ENCODE measurements at places on chromosomes 6 and 20.
A peak's percentile ranks its signal among the peaks of the same experiment; 100 is the strongest.

GRCh38 chr6:113299531-113299930 is 557.6 kb upstream of the MARCKS start:
- no peak for DNase-seq

GRCh38 chr6:34074064-34074742 is 71.7 kb downstream of the GRM4 start:
- no peak for DNase-seq

- no peak for DNase-seq
These were observed 114.8 kb downstream of the MOXD1 start for GRCh38 chr6:132286298-132287019.

GRCh38 chr6:144106206-144106605 is 10.8 kb upstream of the SF3B5 start:
- no peak for DNase-seq

DNA sequence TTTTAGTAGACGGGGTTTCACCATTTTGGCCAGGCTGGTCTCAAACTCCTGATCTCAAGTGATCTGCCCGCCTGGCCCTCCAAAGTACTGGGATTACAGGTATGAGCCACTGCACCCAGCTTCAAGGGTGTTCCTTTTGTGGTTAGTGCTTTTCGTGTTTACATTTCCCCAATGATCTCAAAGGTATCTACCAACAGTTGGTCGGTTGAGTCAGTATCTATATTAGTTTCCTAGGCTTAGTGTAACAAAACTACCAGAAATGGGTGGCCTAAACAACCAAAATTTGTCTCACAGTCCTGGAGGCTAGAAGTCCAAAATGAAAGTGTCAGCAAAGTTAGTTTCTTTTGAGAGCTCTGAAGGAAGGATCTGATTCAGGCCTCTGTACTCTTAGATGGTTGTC is 30.1 kb downstream of the CASP8AP2 start:
- no peak for DNase-seq

DNA sequence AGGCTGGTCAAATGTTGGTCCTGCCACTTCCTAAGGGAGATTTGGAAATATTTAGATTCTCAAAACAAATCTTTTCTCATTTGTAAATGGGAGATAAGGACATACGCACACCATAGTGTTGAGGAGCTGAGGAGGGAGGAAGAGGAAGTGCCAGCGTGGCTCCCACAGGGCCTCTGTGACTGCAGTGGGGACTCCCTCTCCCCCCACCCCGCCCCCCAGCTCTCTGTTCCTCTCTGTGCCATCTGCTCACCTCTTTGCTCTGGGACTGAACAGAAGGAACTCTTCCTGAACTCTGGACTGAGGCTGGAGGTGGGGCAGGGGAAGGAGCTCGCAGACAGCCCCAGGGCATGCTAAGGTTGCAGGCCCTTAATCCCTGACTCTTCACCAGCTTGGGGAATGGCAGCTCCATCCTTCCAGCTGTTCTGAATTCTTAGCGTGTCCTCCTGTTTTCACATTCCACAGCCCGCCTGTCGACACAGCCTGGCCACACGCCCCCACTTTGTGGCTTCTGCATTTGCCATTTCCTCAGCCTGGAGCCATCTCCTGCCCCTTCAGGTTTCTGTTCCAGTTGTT is 11.4 kb downstream of the DDX27 start:
- no peak for DNase-seq

GRCh38 chr6:30647242-30648116 is 546 bp downstream of the C6orf136 start:
- peak; percentile 60 for DNase-seq

DNA sequence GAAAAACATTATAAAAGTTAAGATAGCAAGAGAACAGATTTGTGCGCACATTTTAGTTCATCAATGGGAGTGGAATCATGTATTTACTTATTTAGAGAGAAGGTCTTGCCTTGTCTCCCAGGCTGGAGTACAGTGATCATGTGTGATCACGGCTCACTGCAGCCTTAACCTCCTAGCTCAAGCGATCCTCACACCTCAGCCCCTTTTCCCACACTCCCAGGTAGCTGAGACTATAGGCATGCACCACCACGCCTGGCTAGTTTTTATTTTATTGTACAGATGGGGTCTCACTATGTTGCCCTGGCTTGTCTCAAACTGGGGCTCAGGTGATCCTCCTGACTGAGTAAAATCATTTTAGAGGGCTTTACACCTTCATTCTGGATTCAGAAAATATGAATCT is 72.3 kb upstream of the ADGRF1 start:
- no peak for DNase-seq

GRCh38 chr20:34302312-34302722 is 838 bp downstream of the AHCY start:
- no peak for DNase-seq

- DNase-seq, result no peak
These were observed 178.7 kb downstream of the OTOR start for GRCh38 chr20:16926626-16927430.

DNA sequence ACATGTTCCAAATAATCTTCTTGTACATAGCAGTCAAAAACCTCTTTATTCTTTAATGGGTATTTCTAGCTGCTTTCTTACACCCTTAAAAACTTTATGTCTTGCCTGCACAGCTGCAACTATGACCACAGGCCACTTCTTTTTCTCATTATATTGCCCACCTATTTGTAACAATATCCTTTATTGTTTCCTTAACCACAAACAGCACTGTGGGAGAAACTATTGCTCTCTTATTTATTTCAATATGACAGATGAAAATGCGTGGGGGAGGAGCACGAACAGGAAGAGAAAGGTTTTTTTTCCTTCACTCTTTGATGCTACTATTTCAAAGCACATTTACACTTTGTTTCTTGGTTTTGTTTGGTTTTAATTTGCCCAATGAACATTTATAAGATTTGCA is 253.5 kb downstream of the GJA1 start:
- DNase-seq, result no peak

DNA sequence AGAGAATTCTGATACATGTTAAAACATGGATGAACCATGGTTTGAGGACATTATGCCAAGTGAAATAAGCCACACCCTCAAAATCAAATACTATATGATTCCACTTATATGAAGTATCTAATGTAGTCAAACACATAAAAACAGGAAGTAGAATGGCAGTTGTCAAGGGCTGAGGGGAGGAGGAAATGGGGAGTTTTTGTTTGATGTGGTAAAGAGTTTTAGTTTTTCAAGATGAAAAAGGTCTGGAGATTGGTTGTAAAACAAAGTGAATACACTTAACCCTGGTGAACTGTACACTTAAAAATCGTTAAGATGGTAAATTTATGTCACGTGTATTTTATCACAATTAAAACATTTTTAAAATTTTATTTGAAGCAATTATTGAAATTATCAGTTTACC is 127.4 kb upstream of the GRIK2 start:
- no peak for DNase-seq

GRCh38 chr20:7975851-7976414 is 35.7 kb upstream of the HAO1 start:
- DNase-seq, result no peak

DNA sequence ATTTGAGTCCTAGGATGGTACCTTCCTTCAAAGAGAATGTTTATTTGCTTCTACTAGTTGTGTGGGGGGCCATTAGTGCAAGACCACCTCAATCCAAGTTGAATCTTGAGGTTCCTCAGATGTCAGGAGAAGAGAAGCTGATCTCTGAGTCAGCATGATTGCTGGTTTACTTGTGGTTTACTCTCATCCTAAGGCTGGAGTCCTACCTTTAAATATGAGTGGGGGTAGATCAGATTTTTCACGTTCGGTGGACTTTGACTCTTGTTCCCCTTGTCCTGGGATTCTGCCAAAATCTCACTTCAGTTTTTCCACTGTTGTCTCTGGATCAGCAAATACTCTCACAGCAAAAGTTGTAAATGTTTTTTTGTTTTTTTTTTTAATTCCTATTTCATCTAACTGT is 84.6 kb upstream of the F13A1 start:
- no peak for DNase-seq

- DNase-seq, result no peak
These were observed 48.7 kb downstream of the SCGN start for GRCh38 chr6:25700761-25701160.

- no peak for DNase-seq
These were observed 40.8 kb upstream of the TIAM2 start for GRCh38 chr6:154954347-154954746.

- DNase-seq, result no peak
These were observed 232.8 kb upstream of the MCHR2 start for GRCh38 chr6:100226811-100227210.

- DNase-seq, result no peak
These were observed 598.3 kb upstream of the JAG1 start for GRCh38 chr20:11271920-11272594.

DNA sequence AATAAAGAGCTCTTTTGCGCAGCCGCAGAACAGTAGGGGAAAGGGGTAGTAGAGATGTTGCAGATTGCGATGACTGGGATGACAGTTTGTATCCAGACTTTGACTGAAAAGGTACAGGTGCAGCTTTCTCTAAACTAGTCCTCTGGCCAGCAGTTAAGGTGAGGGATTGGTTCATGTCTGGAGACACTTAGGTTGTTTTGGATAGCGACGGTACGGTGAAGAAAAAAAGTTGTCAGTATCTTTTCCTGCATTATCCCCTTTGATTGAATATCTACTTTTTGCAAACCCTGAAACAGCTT is 537 bp downstream of the PRR3 start:
- no peak for DNase-seq

DNA sequence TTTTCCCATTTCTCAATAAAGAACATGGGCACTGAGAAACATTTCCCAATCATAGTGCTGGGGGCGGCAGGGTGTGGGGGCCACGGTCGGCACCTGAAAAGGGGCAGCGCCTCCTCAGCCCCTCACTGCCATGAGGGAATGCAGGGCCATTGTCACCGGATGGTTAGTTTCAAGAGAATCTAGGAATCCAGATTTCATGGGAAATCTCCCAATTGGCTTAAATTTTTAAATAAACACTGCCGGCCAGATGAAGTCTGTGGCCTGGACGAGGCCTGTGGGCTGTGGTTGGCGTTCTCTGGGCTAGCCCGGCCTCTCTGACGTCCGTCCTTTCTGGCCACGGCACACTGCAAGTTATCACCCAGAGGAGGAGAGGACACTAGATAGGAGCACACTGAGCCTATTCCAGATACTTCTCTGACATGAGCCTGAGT is 25.6 kb downstream of the MANBAL start:
- no peak for DNase-seq

- no peak for DNase-seq
These were observed 21.3 kb upstream of the HLA-DRB5 start for GRCh38 chr6:32551410-32551809.

GRCh38 chr20:9392892-9393857 is 121.2 kb upstream of the LAMP5 start:
- DNase-seq, result no peak

DNA sequence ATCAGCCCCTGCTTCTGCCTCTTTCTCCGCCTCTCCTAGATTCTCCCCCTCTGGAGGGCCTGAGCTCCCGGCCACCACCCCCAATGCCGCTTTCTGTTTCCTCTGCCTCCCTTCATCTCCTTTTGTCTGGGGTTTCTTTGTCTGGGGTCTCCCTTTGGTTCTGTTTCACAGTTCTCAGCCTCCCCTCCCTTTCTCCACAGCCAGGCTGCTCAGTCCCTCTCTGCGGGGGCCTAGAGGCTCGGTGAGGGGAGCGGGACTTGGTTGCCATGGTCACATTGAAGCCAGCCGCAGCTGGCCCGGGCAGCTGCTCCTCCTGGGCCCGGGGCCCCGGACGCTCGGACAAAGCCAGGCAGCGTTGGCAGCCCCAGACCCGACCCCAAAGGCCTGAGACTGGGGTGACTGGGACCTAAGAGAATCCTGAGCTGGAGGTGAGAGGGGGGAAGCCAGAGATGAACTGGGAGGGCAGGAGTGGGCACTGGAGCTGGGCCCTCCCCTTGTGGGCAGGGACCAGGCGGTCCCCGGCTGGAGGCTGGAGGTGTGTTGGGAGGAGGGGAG is 3.5 kb upstream of the DDR1 start:
- DNase-seq, result no peak

- DNase-seq, result no peak
These were observed 175.2 kb upstream of the AFDN start for GRCh38 chr6:167651318-167652041.

DNA sequence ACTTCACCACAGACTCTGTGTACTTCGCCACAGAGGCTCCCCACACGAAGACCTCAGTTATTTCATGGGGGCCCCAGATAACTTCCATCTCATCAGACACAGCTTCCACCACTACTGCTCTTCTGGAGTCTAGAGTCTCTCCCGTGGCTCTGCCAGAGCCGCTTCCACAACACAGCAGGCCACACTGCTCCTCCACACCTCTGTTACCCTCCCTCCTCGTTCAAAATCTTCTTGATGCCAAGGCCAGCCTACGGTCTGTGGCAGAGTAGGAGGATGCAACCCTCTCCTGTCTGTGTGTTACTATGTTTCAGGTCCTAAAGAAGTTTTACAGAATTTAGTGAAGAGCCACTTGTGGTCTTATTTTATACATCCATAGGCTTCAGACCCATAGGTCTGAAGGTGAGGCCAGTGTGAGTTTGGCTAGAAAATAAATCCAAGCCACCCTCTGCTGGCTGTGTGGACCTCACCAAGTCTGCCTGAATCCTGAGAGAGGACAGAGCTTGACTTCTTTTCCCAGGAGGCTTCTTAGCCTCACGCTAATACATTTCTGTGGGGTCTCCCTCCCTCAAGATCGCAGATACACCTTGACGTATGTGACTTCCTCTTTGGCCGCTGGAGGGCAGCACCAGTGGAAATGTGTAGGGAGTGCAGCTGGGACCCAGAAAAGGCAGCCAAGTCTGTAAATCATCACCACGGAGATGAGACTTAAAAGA is 197.7 kb downstream of the FAXC start:
- DNase-seq, result peak; percentile 7

- DNase-seq, result no peak
These were observed 14.3 kb upstream of the TAGAP start for GRCh38 chr6:159059141-159059540.
